ENCODE measurements at places on chromosomes 7 and 10.

DNA sequence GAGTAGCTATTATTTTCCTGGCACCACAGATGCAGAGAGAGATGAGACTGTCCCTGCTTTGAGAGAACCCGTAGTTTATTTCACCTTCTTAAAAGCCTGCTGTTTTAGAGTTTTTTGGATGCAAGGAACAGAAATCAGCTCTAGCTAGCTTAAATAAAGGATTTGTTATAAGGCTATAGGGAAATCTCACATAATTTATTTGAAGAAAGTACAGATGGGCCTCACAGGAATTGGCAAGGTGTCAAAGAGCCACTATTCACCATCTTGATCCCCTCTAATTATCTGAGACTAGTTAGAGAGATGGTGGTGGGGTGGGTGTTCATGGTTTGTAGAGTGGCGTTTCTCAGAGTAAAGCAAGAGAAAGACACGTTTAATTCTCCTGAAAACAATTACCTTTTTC is 7.3 kb downstream of the KMT2E start:
- no peak for DNase-seq

DNA sequence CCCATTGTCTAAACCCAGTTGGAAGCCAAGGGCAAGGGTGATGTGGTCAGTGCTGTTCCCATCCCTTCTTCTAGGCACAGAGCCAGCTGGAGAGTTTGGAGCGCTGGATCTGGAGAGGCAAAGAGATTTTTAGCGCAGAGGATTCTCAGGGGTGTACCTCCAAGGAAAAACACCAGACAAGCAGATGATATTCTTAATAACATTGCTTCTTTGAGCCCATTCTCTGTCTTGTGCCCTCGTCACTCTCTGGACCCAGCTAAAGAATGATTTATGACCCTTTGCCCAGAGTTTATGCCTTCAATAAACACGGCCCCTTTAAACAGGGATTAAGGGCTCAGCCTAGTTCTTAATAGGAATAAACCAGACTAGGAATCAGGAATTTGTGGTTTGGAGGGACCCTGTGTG is 4.7 kb upstream of the HIP1 start:
- DNase-seq: no peak

- DNase-seq: no peak
Measured at GRCh38 chr10:130140425-130140824, 4.2 kb downstream of the GLRX3 start.

DNA sequence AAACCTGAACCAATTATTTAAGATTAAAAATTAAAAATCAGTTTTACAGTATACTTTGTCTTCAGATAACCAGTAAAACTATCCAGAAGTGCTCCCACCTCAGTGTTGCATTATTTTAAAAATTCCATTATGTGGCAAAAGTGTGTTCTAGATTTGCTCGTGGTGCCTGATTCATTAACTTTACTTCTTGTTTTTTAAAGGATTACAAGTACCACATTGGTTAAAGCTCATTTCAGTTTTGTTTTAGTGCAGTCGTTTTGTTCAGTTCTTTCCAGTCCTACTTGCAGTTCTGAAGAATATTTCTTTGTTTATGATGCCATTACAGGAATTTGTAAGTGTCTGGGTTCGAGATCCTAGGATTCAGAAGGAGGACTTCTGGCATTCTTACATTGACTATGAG is 69.0 kb downstream of the SNX10 start:
- no peak for DNase-seq

DNA sequence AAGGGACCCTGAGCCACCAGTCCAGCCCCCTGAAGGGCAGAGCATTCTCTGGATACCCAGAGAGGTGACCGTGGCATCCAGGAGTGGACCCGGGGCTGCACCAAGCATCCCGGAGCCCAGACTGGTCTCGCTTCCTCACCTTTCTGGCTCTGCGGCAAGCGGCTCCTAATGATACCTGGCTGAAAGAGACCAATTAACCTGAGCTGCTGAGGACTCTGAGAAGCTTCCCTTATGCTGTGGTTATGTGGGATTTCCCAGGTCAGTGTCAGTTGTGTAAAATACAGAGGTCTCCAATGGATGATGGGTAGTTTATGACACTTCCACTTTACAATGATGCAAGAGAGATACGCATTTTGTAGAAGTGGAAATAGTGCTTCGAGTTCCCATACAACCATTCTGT is 51.5 kb downstream of the PFKFB3 start:
- DNase-seq: no peak

- no peak for DNase-seq
Measured at GRCh38 chr10:97580421-97581367, 3.5 kb upstream of the HOGA1 start.

DNA sequence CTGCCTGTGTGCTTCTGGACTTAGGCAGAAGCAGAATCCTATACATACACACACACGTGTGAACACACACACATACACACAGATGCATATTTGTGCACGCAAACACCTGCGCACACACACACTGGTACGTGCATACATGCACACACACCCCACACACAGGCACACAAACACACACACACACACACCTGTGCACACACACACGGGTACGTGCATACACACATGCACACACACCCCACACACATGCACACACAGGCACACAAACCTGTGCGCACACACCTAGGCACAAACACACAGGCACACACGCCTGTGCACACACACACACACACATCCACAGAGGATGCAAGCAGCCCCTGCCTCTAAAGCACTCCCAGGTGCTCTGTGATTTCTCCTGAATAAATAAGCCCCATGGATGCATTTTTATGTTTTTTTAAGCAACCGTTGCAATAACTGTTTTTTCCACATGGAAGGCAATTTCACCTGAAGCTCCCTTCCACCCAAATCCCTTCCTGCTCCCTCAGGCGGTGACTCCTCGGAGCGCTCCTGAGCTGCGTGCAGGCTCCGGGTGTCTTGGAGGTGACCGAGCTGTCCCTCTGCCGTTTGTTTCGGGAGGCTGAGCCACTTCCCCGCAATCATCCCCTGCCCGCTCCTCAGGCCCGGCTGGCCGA is 41.5 kb upstream of the PDGFA start:
- DNase-seq: no peak

- no peak for DNase-seq
Measured at GRCh38 chr7:141563956-141564623, 12.9 kb downstream of the AGK start.

- no peak for DNase-seq
Measured at GRCh38 chr7:102079140-102080018, 207.3 kb upstream of the SH2B2 start.

DNA sequence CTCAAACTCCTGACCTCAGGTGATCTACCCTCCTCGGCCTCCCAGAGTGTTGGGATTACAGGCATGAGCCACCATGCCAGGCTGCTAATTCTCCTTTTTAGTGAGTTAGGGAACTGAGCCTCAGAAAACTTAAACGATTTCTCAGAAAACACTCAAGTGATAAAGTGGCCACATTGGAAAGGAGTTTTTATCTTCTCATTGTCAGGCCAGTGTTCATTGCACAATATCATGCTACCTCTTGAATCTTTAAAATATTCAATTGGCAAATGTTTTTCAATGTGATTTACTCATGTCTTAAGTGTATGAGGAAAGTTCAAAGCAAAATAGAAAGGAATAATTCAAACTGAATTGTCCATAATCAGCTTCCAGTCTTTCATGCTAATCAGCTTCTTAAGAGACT is 80.7 kb downstream of the ITGB8 start:
- no peak for DNase-seq

DNA sequence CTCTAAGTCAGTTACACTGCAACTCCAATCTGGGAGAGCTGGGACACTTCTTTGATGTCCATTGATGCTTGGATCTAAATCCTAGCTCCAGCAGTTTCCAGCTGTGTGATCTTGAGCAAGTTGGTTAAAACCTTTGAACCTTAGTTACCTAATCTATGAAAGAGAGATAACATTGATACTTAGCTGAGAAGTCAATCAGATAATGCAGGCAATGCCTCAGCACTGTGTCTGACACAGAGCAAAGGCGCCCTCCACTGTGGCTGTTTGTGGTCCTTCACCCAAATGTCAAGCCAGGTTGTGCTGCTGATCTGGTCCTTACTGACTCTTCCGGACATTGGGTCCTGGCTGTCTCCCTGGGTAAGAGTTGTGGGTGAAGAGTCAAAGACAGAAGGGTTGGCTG is 20.2 kb downstream of the DNTT start:
- DNase-seq: no peak

DNA sequence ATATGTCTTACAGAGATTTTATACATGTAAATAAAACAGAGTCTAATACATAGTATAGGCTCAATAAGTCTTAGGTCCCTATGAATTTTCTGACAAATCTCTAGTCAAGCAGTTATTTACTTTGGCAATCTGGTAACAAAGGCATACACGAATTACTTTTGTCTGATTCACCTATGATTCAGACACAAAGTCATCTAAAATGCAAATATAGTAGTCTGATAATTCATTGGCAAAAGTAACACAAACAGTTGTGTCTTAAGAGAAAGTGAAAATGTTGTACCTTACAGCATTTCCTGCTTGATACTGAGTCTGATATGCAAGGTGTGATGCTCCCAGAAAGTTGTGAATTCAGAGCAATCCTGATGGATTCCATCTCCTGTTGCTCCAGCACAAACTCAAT is 209.4 kb upstream of the PRSS1 start:
- DNase-seq: no peak

GRCh38 chr7:151009327-151010036 is 14.8 kb downstream of the ATG9B start:
- no peak for DNase-seq

- DNase-seq: no peak
Measured at GRCh38 chr7:76269895-76270294, 32.6 kb upstream of the HSPB1 start.

- DNase-seq: no peak
Measured at GRCh38 chr7:724298-724697, 2.2 kb upstream of the DNAAF5 start.

GRCh38 chr7:156614434-156615264 is 25.9 kb upstream of the RNF32 start:
- DNase-seq: no peak

GRCh38 chr10:119644205-119644814 is 6.9 kb upstream of the BAG3 start:
- DNase-seq: no peak
